Stimulated activated CD4-positive, alpha-beta T cell treated with anti-CD3 and anti-CD28 coated beads, Interleukin-4, amount 100 ng/mL, for 4 hours (primary cell): ENCODE measurements at places on chromosomes 2 and 18.

- DNase-seq, result no peak
These were observed 14.8 kb downstream of the CERKL start for GRCh38 chr2:181642086-181642485.

- no peak for DNase-seq
These were observed 89.1 kb downstream of the AFF3 start for GRCh38 chr2:100053087-100053885.

- DNase-seq, result no peak
These were observed 1100.6 kb downstream of the DPP10 start for GRCh38 chr2:115543024-115543423.

DNA sequence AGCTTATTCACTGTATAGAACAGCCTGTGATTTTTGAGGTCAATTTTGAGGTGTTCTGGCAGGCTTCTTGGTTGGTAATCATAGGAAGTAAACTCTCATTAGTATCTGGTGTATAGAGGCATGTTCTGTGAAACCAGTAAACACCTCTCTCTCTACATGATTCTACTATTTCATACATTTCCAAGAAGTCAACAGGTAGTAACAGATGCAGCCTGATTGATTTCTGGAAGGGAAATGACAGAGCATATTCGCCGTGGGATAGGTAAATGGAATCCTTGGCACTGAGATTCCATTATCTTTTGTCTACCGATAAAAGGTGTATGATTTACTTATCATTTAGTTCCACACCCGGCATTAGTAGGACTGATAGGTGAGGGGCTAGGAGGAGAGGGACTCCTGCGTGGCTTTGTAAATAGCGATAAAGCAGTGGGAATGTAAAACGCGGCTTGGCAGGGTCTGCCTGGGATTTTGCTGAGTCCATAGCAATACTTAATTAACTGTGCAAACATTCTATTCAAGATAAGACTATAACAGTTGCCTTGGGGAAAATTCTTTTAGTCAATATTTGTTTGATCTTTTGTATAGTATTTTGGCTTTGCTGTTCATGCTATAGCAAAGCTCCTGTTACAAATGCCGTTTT lies 32.3 kb downstream of the LYPD6B start:
- DNase-seq, result no peak

DNA sequence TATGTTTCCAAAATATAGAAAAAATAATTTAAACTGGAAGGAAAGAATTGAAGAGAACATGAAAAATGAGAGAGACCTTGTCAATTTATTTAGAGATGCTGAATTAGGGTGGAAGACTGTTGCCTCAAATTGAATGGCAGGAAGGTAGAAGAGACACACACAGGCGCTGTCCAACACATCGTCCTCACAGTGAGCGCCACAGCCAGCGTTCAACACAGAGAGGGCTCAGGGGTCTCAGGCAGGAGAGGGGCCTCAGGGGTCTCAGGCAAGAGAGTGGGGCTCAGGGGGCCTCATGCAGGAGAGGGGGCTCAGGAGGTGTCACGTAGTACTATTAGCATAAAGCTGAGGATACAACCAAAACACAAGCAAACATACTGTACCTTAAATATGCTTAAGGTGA lies 65.7 kb downstream of the TMEM18 start:
- no peak for DNase-seq

DNA sequence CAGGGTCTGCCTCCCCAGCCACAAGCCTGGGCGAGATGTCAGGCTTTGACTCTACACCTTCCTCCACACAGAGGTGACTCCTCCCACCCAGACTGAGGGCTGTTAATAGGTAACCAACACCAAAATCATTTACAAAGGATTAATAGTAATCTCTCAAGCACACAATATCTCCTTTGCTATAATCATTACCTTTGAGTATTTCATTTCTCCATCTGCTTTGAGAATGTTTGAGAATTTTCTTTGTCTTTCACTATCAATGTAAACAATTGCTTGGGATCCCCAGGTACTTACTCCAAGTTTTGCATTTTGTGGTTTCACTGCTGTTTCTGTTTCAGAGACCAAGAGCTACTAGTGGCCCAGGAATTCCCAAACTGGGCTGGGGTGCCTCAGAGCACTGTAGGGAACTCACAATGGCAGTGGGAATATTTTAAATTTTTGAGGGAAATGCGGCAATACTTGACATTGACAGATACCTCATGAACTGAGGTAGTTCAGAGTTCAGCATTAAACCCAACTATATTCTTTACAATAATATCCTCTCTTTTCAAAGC lies 166.4 kb upstream of the MGAT5 start:
- no peak for DNase-seq

DNA sequence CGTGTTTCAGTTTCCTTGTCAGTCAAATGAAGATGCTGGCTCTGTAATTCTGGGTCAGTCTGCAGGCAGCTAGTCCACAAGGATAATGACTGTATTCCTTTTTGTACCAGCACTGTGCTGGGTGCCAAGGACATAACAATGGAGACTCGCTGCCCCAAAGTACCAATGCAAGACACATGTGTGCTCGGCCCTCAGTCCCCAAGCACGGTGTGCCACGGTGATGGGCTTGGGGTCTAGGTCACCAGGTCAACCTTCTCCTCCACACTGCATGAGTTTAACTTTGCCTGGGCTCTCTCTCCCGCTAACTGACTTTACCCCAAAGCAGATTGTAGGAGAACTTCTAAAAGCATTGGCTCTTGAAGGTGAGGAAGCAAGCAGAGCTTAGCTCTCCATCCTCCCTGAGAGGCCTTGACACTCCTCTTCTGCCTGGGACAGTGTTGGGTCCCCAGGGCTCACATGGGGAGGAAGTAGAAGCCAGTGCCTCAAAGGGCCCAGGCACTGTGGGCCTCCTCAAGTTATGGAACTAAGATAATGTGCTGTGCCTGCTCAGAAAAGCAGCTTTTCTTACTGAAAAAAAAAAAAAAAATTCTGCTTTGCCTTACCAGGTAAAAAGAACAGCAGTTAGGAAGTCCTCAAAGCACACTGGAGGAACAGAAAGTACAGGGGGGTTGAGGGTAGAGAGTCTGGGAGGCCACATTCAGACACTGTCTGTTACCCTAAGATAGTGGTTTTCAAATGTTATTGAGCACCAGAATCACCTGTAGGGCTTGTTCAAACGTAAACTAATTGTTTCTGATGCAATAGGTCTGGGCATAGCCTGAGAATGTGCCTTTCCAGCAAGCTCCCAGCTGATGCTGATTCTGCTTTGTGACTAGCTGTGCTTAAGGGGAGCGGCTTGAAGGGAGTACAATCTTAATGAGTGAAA lies 276.4 kb upstream of the CXCR4 start:
- DNase-seq, result no peak

DNA sequence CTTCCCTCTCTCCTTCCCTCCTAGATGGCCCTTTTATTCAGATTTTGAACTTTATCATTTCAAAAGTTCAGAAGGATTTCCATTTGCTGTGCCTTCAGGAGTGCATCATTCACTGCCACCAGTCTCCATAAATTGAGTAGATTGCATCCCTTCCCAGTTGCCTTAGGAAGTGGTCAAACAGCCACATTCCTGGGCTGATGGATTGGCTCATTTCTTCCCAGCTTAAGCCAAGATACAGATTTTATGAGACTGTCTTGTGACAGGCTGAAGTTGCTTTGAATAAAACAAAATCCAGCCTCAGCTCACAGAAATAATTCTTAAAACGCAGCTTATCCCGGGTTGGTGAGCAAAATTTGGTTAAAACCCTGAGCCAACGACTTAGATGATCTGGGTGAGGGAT lies 9.8 kb downstream of the NRP2 start:
- DNase-seq, result no peak

GRCh38 chr2:65291216-65292105 lies 63.8 kb downstream of the ACTR2 start:
- no peak for DNase-seq

DNA sequence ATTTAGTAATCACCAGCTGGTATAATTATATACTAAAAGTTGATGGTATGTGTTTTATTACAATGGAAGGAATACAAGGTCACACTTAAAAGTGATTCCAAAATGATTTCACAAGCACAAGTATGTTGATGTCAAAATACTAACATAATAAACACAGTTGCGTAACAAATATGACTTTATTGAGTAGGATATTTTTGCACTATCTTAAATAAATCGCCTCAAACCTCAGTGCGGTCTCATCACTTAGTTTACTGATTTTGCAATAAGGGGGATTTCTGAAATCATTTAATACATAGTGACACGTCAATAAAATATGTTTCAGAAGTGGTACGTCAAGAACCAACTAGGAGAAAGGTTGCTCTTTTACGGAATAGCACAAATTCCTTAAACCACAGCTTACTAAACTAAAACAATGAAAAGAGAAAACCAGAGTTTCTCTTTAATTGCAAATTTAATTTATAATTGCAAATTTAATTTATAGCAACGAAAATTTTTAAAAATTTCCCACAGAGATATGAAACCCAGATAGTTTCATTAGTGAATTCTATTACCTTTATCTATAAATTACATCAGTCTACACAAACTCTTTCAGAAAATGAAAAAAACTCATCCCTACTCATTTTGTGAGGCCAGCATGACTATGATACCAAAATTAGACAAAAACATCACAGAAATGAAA lies 304.0 kb upstream of the REG3G start:
- DNase-seq, result no peak

DNA sequence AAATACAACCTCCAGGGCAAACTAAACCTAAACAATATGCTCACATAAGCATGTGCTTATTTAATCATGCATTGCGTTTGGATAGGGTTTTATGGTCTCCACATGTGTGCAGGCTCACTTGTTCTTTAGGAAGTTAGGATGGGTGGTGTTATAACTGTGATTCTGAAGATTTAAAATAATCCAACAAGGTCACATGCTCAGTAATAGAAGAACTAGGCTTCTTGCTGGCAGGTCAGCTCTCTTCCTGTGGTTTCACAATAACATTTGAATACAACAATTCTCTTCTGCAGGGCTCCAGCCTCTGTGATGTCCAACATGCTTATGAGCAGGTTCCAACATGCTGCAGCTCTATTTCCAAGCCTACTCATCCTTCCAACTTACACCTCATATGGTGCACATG lies 84.0 kb downstream of the MYL12B start:
- DNase-seq, result no peak

DNA sequence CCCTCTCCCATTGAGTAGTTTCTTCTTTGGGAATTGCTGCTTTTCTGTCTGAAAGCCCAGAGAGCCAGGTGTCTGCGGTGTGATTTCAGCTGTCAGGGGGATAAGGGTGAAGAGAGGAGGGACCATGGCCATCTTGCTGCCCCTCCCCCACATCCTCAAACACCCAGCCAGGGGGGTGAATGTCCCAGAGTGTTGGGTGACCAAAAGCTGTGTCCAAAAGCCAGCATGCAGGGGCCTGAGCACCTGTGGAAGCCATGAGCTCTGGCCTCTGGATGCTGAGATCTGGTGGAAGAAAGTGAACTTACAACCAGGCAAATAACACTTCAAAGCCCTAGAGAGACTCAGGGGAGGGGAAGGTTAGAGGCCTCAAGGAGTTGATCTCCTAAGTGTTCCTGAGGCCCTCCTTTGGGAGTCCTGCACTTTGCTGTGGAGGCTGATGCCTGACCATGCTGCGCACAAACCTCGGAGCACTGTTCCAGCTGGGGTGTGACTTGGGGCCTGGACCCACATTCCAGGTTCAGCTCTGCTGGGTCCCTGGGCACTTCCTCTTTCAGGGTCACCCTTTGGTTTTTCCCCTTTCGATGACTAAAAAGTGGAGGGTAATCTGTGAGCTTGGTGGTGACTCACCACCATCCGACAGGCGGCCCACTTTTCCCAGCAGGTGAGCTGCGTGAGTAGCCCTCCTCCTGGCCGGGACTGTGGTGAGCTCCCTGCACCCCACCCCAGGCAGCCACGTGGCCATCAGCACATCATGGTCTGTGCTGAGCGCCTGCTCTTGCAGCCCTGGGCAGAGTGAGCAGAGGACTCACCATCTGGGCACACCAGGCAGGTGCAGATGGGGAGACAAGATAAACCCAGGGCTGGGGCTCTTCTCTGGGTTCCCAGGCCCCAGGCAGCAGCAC lies 66.8 kb upstream of the FOSL2 start:
- no peak for DNase-seq

DNA sequence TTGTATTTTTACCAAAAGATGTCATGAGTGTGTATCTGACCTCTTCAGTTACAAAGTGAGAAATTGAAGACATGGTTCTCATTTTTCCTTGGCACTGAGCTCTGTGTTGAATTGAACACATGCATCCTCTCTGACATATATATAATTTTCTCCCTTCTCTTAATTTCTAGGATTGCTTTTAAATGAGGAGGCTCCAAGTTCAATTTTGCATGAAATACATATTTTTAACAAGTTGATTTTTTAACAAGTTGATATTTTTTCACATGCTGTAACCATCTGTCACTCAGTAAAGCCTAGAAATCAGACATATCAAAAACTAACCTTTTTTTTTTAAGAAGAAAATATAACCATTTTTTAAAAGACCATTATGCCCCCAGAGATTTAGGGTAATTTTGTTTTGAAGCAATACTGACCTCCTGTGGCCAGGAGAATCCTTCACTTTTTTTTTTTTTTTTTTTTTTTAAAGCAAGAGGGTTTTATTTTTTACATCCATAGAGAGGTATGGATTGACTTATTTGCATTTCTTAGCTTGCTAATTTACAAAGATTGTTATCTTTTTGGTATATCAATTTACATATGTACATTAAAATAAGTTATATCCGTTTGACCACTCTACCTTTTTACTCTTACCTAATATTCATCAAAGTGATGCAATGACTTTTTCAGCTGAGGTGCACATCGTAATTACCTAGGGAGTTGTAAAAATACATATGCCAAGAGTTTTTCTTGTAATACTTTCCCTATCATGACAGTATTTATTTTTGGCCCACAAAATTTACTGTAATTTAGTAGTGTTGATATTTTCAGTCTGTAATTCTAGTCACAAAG lies 161.8 kb downstream of the SOCS6 start:
- no peak for DNase-seq

- no peak for DNase-seq
These were observed 357.6 kb downstream of the SS18 start for GRCh38 chr18:25732862-25733261.

DNA sequence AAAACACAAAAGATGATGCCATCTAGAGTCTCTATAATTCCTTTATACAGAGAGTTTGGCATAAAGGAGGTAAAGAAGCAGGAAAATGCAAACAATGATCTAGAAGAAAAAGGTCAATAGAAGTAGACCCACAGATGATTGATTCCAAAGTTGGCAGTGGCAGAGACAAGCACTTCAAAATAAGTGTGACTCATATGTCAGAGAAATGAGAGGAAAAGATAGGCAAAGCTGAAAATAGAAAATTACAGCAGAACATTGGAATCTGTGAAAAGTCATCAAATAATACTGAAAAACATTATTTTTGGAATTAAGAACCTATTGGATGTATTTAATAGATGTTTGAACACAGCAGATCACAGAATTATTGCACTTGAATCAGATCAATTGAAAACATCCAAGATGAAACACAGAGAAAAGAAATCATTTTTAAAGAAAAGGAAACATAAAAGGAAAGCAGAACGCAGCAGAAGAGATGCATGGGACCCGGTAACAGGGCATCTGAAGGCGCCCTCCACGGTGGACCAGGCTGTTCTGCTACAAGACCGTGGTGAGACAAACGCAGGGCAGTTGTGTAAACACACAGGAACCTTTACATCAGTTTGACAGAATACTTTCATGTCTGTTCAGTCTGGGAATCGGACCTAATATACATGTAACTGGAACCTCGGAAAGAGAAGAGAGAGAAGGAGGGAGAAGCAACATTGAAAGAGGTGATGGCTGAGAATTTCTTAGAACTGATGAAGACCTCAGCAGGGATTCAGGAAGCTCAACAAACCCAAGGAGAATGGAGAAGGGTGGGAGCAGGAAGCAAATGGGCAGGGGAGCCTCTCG lies 74.6 kb upstream of the GPC1 start:
- no peak for DNase-seq
